ENCODE measurements at places on chromosomes 1 and 21. TPM values are rescaled to one million over a fixed set of nuclear protein-coding genes. Genes with fewer than 3 reads are reported as not detected.

PROX1 gene
- 1.4 TPM for total RNA-seq

INSRR gene
- total RNA-seq = 0.45 TPM

UMODL1 gene
- not detected for total RNA-seq

C1orf232 gene
- total RNA-seq = not detected

DNA sequence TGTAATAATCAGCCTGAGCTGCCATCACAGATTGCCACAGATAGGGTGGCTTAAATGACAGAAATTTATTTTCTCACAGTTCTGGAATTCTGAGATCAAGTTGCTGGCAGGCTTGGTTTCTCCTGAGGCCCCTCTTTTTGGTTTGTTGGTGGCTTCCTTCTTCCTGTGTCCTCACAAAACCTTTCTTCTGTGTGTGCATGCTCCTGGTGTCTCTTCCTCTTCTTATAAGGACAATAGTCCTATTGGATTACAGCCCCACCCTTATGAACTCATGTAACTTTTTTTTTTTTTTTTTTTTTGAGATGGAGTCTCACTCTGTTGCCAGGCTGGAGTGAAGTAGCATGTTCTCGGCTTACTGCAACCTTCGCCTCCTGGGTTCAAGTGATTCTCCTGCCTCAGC, 41.0 kb upstream of the F3 start:
- no peak for DNase-seq

DNA sequence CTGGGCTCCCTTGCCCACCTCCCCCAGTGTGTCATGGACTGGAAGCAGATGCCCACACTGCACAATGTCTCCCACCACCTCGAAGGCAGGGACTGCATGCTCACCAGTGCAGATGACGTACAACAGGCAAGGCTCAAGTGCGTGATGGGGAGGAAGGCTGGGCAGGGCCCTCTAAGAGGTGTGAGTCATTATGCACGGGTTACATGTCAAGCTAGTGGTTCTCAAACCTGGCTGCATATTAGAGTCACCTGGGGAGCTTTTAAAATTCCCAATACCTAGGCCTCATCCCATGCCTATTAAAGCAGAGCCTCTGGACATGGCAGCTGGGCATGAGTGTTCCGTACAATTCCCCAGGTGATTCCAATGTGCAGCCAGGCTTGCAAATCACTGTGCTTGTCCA, 137.9 kb upstream of the NGF start:
- DNase-seq = no peak

Data from mesothelial cell of epicardium (in vitro differentiated cells).